ENCODE measurements at places on chromosomes 13 and 19.

- no peak for DNase-seq
These were observed 9.1 kb downstream of the COMP start for GRCh38 chr19:18781885-18782527.

DNA sequence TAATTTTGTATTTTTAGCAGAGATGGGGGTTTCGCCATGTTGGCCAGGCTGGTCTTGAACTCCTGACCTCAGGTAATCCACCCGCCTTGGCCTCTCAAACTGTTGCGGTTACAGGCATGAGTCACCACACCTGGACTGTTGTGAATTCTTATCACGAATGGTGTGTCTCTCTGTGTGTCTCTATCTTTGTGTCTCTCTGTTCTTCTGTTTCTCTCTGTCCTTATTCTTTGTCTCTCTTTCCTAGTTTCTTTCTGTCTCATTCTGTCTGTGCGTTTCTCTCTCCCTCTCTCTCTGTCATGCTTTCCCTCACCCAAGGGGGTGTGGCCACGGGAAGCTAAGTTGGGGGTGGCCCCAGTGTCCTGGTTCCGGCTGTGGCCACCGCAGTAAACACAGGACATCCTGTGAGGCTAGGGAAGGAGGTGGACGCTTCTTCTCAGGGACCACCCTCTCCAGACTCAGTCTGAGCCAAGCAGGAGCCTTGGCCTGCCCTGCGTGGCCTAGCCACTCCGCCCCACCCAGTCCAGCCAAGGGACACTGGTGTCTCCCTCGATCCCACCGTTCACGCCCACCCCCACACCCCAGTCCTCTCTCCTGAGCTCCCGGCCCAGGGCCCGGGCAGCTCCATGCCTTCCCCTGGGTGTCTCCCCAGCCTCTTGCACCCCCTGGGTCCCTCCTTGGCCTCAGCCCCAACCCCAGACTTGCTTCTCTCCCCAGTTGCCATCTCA is 3.9 kb upstream of the PRX start:
- no peak for DNase-seq

- DNase-seq: no peak
These were observed 92.1 kb downstream of the GPC6 start for GRCh38 chr13:93318534-93319254.

DNA sequence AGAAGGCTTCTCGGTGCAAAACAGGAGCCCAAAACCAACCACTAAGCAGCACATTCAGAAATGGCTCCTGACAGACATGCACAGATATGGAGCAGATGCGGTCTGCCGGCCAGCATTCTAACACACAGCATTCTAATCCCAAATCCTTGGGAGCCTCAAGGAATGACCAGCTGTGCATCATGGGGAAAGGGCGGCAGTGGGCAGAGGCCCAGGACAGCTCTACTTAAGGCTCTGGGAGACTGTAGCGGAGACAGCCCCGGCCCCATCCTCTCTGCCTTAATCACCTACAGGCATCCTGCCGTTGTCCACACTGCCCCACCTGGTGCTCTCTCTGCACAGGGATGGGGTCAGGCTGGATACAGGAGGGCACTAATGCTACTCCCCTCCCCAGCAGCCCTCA is 1016.0 kb downstream of the UQCRFS1 start:
- DNase-seq: no peak

- DNase-seq: no peak
These were observed 40.6 kb upstream of the EEF1AKMT1 start for GRCh38 chr13:20814224-20814910.

DNA sequence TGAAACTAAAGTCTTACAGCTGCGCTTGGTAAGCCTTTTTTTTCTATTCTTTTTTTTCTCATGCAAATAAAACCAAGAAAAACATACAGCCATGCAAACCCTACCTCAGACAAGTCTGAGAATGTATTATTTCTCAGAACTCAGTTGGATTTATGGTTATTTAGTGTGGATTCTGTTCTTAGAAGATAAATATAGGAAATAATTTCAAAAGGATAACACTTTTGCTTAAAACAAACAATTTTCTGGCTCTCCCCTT is 40.7 kb upstream of the TNFSF11 start:
- no peak for DNase-seq

GRCh38 chr19:8504171-8504570 is 1.7 kb upstream of the PRAM1 start:
- no peak for DNase-seq

DNA sequence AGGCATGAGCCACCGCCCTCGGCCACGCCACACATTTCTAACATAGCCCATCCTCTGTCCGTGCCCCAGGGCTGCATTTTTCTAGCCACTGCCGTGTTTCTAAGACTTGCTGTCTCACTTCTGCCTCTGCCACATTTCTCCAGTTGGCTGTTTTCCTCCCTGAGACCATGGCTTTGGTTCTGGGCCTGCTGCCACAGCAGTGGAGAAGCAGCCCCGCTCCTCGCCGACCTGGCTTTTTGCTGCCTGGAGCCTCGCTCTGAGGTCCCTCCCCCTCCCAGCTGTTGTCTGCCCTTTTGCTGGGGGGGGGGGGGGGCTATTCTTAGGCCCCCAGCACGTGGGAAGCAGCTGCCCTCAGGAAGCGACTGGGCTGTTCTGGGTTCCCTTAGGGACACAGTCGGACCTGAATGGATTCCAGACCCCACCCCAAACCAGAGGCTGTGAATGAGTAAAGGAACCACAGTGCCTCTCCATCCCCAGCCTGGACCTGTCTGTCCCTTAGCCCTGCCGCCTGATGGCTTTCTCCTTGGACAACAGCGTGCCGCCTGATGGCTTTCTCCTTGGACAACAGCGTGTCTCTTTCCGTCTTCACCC is 3.3 kb downstream of the GYS1 start:
- DNase-seq: no peak

DNA sequence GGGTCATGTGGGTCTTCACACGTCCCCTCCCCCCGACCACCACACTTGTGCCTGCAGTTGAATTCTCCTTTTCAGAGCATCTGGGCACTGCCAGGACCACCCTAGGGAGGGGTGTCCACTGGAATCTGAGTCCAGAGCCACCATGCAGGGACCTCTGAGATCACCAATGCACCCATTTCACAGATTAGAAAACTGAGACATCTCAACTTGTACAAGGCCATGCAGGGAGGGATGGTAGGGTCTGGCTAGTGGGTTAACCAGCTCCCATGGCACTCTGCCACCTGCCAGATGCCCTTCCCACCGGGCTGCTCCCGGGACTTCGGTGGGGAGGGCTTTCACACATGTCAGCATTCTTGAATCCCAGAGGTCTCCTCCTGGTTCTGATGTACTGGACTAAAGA is 44.3 kb upstream of the C19orf12 start:
- no peak for DNase-seq

- DNase-seq: no peak
These were observed 6.4 kb downstream of the KLF2 start for GRCh38 chr19:16330806-16331690.

DNA sequence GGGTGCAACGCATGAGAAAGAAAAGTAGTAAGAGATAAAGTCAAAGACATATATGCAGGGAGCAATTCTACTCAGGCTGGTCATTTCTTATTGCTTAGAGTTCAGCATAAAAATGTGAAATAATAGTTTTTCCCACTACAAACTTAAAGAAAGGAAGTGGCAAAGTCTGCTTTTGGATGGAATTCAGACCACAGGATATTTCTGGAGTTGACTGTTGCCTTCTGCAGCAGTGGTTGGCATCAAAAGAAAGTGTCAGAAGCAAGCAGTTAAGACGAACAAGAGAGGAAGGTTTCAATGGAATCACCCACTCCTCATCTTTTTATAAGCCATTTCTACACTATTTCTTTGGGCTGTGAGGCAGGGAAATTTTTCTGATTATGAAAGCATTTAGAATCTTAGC is 36.2 kb upstream of the TRPC4 start:
- DNase-seq: no peak

GRCh38 chr13:98941126-98941525 is 36.7 kb downstream of the DOCK9 start:
- DNase-seq: no peak

DNA sequence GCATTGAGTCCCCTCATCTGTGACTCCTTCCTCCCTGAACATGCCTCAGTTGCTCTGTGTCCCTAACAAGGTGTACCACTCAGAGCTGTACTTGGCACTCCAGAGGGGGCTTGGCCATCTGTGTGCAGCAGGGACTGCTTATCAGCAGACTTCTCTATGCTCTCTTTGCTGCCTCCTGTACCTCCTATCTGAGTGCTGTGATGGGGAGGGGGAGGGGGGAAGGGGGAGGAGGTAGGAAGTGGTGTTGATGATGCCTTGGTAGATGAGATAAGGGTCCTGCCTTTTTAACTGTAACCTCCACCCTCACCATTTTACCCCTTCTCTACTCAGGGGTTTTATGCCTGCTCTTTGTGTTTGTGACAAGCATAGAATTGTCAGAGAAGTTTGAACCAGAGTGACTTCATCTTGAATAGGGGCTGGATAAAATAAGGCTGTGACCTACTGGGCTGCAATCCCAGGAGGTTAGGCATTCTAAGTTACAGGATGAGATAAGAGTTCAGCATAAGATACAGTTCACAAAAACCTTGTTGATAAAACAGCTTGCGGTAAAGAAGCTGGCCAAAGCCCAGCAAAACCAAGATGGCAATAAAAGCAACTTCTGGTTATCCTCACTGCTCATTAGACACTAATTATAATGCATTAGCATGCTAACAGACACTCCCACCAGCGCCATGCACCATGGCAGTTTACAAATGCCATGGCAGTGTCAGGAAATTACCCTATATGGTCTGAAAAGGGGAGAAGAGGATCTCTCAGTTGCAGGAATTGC is 13.2 kb downstream of the PCDH8 start:
- no peak for DNase-seq

GRCh38 chr13:110835721-110836604 is 78.9 kb downstream of the ANKRD10 start:
- DNase-seq: no peak

DNA sequence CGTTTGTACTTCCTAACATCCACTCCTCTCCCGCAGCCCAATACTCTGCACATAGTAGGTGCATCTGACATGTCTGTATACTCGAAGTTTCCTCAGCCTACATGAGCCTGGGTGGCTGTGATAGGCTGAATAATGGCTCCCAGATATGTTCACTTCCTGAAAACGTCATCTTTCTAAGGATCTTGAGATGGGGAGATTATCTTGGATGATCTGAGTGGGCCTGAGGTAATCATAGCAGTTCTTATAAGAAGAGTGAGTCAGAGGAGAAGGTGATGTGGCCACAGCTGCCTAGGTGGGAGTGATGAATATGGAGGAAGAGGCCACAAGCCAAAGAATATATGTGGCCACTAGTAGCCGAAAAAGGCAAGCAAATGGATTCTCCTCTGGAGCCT is 84.2 kb downstream of the AKAP11 start:
- DNase-seq: no peak

GRCh38 chr13:36530861-36531590 is 98.7 kb downstream of the CCNA1 start:
- DNase-seq: no peak

DNA sequence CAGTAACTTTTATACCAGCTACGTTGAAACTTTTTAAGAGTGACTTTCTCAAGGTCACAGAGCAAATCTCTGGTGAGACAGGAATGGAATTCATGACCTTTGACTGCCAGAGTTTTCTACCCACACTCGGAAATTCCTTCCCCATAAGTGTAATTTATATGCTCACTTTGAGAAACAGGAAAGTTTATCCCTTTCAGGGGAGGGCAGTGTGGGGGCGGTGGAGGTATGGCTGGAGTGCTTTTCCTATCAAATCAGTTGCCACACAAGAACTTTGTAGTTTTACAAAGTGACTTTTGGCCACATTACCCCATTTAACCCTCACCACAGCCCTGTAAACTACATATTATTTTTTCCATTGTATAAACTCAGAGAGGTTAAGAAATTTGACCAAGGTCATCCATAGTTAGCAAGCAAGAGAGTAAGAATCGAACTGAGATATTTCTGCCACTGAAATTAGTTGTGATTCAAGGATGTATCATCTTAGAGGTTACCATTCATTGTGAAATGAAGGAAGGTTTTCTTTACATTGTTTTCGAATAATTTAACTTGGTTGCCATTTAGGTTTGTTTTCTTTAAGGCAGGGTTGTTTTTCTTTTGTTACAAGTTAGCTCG is 5.9 kb downstream of the KLF12 start:
- no peak for DNase-seq

DNA sequence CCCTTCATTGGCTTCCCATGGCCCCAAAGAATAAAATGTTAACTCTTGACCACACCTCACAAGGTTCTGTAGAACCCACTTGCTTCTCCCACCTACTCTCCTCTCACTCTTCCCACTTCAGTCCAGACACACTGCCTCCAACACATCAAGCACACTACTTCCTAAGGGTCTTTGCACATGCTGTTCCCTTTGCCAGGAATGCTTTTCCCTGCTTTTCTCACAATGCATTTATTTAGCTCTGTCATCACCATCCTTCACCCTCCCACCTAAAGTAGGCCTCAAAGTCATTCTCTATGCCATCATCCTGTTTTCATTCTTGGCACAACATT is 7.9 kb downstream of the IFNL1 start:
- no peak for DNase-seq

DNA sequence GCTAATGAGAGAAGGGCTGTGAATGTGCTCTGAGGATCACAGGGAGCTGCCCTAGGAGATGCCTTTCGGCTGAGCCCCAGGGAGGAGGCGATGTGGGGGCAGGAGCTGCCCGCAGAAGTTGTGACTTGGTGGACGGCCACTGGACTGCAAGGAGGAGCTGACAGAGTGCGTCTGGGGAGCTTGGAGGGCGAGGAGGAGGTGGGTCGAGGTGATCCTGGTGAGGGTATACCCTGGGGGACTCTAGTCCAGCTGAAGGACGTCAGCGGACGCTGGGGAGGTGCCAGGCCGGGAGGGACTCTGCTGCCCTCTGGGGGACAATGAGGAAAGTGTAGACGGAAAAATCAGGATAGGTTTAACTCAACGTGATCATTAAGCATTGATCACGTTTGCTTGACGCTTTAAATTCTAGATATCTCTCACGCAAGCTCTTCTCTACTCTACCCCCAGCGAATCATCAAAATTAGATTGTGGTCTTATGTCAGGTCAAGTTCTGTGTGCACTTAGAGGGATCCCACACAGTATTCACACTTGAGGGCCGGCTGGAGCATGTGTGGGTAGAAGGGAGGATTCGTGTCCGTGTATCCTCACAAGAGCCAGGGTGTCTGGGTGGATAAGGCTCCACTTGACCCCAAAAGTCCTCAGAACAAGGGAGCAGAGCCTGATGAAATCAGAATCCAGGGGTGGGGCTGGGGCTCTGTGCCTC is 3.3 kb upstream of the CEACAM7 start:
- DNase-seq: no peak

GRCh38 chr13:107241381-107241780 is 673.4 kb upstream of the ARGLU1 start:
- DNase-seq: no peak

GRCh38 chr13:46202188-46202795 is 9.4 kb upstream of the LRRC63 start:
- DNase-seq: no peak

GRCh38 chr19:45774765-45775164 is 5.7 kb upstream of the SIX5 start:
- peak; percentile 81 for DNase-seq

GRCh38 chr13:91347996-91348905 is 764 bp downstream of the MIR17HG start:
- no peak for DNase-seq

DNA sequence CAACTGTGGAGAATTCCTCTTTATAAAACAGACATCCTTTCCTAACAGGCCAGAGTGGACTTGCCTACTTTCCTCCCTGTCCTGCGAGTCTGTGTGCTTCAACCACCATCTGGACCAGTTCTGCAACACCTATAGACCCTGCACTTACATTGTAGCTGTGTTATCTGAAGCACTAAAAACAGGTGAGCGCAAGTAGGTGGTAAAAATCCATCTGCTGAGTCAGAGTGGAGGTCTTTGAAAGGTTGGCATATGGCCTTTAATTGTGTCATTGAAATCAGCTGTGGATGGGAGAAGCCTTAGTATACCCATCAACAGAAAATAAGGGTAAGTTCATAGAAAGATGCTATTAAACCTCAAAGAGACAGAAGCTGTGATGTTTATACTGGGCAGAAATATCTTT is 7.6 kb upstream of the NALCN start:
- DNase-seq: no peak
